Activated naive CD8-positive, alpha-beta T cell treated with anti-CD3 and anti-CD28 coated beads, Interleukin-2, amount 50 U/mL, for 24 hours (primary cell): ENCODE measurements at places on chromosomes 5 and 9.

DNA sequence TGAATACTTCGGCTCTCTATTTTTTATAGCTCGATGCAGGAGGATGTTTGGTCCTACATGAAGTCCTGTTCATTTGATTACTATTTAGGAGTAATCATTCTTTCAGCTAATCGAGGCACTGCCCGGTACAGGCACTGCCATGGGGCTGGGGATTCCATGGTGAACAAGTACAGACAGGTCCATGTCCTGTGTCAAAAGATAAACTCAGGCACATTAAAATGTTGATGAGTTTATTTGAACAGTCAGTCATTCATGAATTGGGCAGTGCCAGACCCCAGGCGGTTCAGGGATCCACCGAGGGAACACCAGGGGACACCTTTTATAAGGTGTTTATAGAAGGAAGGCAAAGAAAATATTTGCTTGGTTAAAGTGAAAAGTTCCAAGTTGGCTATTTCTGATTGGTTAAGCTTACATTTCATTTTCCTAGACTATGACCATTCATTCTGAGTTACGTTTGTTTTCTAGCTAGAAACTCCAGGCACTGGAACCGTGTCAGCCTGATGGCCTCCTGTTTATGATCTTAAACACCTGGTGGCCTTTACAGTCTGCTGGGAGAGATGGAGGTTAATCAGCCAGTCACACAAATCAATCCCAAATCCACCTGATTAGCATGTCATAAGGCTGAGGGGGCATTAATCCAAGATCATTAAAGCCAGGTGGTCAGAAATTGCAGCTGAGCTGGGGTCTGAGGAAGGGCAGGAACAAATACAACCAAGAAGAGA is 47.0 kb upstream of the TDRD7 start:
- DNase-seq = no peak

GRCh38 chr9:101119206-101119819 is 90.8 kb downstream of the PLPPR1 start:
- peak; percentile 29 for DNase-seq

DNA sequence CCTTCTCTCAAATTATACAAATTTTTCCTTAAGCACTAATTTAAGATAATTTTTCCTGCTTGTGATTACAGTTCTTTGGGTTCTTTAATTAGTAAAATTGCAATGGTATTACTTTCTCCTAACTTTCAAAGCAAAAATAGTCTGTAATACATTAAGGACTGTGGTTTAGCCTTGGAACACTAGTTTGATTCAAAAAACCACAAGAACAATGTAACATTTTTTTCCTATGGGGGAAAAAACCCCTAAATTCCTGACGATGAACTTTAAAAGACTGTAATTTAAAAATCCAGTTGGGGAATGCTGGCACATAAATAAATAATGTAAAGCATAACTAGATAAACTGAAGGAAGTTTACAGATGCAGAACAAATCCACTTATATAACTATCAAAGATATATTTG is 65.3 kb downstream of the CDC14B start:
- DNase-seq = no peak

- no peak for DNase-seq
These were observed 163.9 kb downstream of the SLF1 start for GRCh38 chr5:94782383-94782782.

- no peak for DNase-seq
These were observed 177.1 kb downstream of the NR3C1 start for GRCh38 chr5:143226361-143226760.

DNA sequence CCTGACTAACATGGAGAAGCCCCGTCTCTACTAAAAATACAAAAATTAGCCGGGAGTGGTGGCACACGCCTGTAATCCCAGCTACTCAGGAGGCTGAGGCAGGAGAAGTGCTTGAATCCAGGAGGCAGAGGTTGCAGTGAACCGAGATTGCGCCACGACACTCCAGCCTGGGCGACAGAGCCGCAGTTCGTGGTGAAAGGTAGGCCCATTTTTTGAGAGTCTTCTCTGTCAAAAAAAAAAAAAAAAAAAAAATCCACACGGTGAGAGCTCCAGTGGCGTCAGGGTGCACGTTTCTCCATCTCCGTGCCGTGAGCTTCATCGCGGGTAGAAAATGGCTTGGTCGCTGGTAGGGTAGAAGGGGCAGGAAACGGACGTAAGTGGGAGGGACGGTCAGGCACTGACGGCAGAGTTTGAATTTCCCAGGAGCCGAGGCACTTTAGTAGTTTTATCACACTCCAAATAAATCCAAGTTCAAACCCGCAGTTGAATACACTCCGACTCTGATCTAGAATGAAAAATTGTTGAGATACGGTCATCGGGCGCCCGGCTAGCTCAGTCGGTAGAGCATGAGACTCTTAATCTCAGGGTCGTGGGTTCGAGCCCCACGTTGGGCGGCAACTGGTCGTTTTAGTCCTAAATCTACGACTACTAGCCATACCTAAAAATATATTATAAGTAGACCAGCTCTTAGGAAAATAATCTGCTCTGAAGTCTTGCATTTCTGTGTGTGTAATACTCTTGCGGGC is 2.4 kb upstream of the TRIM7 start:
- peak; percentile 91 for DNase-seq

DNA sequence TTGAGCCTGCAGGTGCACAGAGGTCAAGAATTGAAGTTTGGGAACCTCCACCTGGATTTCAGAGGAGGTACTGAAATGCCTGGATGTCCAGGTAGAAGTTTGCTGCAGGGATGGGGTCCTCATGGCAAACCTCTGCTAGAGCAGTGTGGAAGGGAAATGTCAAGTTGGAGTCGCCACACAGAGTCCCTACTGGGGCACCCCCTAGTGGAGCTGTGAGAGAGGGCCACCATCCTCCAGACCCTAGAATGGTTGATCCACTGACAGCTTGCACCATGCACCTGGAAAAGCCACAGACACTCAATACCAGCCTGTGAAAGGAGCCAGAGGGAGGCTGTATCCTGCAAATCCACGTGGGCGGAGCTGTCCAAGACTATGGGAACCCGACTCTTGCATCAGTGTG is 78.0 kb downstream of the GABRA1 start:
- no peak for DNase-seq

- DNase-seq = no peak
These were observed 14.2 kb upstream of the NRARP start for GRCh38 chr9:137316012-137316981.

DNA sequence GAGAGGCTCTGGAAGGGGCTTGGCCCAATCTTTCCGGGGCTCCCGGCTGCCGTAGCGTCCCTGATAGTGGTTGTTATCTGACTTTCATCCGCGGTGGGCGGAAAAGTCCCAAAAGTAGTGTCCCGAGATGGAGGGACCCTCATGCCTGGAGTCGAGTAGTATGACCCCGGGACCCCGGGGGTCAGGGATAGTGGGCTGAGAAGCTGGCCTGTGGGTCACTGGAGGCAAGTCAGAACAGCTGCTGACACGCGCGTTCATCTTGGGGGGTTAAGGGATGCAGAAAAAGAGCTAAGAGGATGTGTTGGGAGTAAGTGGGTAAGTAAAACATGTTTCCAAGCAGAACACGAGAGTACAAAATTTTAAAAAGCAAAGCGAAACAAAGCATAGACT is 123.4 kb downstream of the TMEM161B start:
- no peak for DNase-seq

DNA sequence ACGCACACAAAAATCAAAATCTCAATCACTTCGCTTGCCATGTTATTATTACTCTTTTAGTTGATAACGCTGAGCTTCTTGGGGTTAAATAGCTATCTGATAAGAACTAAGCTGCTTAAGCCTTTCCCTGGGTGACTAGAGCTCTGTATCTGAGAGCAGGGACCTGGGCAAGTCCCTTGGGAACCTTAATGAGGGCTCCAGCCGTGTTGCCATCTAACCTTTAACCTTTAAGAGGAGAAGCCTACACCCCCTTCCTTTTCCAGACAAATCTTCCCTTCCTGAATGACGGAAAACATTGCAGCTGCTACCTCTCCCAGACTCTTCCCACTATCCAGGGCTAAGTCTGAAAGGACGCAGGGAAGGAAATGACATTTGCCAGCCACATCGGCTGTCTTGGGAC is 216.5 kb upstream of the RAI14 start:
- no peak for DNase-seq

DNA sequence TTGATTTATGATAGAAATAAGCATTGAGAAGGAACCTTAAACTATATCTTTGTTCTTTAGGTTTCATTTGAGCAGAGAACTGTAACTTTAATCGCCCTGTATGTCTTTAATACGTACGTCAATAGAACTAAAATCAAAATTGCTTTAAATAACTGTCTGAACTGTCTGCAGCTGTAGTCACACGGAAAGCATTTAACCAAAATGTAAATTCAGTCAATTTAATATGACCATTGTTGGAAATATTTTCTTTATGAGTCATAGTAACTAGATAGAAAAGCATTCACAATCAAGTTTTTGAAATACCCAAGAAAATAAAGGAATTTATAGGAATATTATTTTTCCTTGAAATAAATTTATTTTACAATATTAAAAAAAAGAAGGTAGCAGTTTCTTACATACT is 157.1 kb upstream of the CDH6 start:
- DNase-seq = no peak

DNA sequence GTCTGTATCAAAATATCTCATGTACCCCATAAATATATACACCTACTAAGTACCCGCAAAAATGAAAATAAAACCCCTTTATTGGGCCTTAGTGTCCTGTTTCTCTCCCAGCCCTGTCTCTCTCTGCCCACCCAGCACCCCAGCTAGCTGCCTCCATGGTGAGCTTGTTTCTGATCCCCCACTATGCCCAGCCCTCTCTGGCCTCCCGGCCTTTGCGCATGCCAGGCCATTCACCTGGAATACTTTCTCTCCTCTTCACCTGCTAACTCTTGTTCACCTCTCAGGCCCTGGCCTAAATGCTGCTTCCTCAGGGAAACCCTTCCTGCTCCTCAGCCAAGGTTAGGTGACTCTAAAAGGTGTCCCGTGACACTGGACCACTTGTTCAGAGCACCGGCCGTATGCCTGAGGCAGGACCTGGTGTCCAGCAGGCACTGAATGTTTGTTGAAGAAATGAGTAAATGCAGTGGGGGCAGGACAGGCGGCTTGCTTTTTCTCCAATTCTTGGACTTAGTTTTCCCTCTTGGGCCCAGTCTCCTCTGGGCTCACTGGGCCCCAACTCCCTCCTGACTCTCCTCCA is 58.5 kb downstream of the PSD2 start:
- DNase-seq = no peak

GRCh38 chr5:95219411-95219810 is 65.5 kb downstream of the MCTP1 start:
- no peak for DNase-seq

DNA sequence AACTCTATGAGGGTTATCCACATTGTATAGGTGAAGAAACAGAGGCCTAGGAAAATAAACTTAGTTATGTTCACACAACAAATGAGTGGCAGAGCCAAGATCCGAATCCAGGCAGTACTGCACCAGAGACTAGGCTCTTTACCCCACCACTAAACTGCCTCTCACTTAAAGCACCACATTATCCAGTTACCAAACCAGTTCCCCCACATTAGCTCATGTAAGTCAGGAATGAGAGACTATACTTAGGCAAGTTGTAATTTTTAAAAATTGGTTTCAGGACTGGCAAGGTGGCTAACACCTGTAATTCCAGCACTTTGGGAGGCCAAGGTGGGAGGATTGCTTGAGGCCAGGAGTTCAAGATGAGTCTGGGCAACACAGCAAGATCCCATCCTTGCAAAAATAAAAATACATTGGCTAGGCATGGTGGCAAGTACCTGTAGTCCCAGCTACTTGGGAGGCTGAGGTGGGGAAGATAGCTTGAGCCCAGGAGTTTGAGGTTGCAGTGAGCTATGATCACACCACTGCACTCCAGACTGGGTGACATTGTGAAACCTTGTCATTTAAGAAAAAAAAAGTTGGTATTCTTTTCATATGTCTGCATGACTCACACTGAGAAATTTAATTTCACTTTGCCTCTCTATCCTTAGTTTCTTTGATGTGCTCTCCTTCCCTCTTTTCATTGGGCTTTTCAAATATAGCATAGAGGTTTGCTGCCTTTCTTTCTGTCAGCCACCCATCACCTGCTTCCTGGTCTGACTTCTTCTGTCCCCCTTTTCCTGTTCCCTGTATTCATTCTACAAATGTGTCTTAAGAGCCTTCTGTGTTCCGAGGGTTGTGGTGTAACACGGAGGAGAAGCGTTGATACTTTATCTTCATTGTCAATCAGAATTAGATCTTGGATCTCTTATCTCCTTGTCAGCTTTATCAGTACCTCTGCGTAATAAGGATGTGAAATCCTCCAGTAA is 64.7 kb downstream of the ERMP1 start:
- no peak for DNase-seq

DNA sequence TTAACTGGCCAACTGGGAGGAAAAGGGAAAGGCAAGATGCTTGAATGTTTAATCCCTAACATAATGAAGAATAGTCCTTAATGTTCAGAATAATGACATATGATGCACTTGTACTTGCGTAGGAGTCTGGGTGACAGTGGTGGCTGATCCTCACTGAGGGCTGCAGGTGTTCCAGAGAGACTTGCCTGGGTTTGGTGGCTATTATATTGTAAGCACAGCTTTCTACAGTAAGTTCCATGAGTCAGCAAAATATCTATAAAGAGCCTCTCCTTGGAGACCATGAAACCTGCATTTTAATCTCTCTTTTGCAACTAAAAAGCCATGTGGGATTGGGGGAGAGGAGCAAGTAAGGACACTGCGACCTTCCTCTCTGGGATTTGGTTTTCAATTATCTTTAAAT is 1.9 kb upstream of the NPR2 start:
- no peak for DNase-seq

- no peak for DNase-seq
These were observed 79.4 kb downstream of the ERCC6L2 start for GRCh38 chr9:95954940-95955339.

DNA sequence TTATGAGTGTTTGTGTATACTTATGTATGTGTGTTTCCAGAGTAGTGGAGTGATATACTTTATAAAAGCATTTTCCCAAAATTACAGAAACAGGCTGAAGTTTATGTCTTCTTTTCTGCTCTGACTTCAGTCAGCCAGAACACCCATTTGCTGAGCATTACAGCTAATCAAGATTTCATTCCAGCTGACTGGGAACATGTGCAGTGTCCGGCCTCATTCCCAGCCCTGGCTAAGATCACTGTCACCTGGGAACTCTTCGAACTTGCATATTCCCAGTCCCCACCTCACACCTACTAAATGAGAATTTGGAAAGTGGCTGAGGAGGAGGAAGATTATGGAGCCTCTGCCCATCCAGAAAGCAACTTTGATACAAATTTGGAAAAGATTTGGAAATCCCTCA is 90.8 kb upstream of the PRRC1 start:
- DNase-seq = no peak

GRCh38 chr5:691817-692528 is 1.2 kb downstream of the TPPP start:
- DNase-seq = no peak

- DNase-seq = no peak
These were observed 255.0 kb downstream of the NDUFS4 start for GRCh38 chr5:53815471-53815870.

DNA sequence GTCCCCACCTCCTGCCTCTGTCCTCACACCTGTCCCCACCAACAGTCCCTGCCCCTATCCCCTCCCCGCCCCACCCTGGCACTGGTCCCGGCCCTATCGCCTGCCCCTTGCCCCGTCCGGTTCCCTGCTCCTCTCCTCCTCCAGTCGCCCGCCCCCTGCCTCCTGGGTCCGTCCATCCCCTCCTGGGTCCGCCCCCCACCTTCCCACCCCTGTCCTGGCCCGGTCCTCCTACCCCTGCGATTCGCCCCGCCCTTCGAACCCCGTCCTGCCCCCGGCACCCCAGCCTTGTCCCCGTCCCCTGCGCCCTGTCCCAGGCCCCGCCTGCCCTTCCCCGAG is 372 bp downstream of the EDF1 start:
- DNase-seq = no peak

- peak; percentile 15 for DNase-seq
These were observed 475 bp downstream of the WDR5 start for GRCh38 chr9:134136118-134136995.
